ENCODE measurements at places on chromosomes 3 and 15.
A peak's percentile ranks its signal among the peaks of the same experiment; 100 is the strongest.

DNA sequence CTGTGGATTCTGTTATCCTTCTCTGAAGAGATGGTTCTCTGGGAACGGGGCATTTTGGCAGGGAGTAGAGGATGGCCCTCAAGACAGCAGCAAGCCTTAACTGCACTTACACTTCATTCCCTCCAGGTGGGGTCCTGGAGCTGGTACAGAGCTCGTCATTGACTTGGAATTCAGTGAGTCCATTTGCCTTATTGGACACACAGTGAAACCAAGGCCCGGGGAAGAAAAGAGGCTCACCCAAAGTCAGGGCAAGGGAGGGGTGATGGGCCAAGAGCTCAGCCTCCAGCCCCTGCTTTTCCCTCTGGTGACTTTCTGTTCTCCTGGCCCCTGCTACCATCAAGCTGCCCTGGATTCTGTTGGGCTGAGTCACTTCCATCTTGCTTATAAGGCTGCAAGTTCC, 125.6 kb downstream of the ETFA start:
- peak; percentile 49 for DNase-seq

DNA sequence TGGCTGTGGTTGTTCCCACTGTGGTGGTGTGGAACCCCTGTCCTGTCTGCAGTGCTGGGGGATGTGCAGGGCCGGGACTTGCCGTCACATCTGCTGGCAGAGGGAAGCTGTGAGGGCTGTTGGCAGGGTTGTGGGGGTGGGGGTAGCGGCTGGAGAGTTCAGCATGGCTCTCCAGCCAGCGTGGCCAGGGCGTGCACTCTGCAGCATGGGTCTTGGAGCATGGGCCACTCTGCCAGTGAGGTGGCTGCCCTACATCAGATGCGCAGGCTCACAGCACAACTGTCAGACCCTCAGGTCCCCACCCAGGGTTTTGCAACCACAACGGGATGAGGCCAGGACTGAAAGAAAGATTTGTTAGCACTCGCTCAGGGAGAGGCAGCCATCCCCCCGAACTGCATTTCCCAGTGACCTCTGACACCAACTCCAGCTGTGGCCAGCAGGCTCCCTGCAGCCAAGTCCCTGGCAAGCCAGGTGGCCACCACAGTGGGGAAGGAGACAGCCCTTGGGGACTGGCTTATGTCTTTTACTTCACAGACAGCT, 237.7 kb upstream of the LYSMD4 start:
- no peak for DNase-seq

DNA sequence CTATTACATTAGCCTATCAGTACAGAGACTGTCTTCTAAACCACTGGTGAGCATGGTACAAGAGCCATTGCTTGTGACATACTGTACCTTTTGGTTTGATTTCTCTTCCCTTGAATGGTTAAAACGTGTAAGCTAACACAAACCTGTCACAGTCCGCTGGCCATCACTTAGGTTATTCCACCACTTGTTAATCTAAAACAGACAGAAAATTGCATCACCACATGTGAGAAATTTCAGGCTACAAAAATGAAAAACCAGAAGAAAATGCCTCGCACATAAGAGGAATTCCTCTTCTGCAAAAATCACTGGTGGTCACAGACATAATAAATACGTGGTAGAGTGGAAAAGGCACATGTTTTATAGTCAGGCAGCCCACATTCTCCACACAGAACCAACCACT, 22.1 kb downstream of the PARL start:
- peak; percentile 51 for DNase-seq

DNA sequence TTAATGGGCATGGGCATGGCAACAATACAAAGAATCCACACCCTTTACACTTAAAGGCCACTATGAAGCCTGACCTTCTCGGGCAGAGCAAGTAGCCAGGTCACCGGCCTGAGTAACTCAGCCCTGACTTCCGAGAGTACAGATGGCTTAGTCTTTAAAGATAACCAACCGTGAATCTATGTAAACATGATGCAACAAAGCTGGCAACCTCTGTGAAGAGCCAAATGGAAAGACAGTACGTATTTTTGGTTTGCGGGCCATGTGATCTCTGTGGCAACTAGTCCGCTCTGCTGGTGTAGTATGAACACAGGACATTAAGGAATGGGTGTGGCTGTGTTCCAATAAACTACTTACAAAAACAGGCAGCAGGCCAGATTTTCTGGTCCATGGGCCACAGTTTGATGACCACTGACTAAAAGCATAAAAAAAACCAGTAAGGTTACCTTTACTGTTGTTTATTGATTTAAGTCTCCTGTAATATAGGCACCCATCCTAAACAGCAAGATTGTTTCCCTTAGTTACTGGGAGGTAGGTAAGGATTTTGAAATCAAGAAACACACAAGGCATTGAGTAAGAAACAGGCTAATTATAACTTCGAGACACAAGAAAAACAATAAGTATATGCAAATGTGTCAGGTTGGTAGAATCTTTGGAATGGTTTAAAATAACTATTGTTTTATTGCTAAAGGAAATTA, 14.5 kb downstream of the RIOX2 start:
- DNase-seq: no peak

DNA sequence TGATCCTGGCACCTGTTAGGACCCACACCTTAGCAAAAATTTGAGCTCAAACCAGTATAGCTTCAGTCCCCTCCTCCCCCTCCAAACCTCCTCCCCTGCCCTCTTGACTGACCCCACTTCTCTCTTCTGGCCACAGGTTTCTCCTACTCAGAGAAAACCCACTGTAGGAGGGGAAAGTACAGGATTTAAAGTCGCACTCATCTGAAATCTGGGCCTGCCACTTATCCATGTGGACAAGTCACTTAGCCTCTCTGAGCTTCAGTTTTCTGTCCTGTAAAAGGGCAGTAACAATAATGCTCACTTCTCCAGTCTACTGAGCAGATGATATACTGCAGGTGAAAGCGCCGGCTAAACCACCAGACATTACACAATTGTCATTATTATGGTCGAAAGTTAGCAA, 142.7 kb downstream of the MEGF11 start:
- DNase-seq: no peak

GRCh38 chr3:139111392-139112229, 66.9 kb upstream of the PRR23C start:
- DNase-seq: peak; percentile 39

GRCh38 chr3:140931801-140932200, 9.8 kb upstream of the SLC25A36 start:
- no peak for DNase-seq

DNA sequence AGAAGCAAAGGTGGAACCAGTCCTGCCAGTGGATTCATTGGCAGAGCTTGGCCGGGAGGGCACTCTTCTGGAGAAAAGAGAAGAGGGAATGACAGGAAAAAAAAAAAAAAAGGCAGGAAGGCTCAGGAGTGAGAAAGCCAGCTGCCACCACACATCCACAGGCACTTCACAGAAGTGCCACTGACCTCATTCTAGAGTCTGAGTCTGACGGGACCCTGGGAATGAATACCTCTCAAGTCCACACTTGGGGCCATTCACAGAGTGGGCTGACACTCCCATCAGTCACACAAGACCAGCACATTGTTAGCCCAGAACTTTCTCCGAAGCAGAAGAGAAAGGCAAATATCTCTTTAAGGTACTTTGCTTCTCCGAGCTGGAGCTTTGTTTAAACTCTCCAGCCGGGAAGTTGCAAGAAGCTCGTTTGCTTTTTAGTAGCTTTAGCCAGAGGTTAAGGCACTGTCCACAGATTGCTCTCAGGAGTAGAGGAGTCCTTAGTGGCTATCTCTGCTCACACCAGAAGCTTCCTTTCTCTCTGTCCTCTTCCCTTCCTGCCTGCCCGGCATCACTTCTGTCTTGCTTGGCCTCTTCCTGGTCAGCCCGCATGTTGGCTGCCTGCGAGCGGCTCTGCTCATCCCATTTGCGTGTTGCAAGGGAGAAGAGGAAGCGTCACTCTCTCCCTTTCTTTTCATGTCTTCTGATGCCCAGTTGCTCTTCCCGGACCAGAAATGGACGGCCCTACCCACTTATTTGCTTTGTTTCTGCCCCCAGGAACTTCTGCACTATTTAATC, 53.8 kb downstream of the CMTM6 start:
- no peak for DNase-seq

DNA sequence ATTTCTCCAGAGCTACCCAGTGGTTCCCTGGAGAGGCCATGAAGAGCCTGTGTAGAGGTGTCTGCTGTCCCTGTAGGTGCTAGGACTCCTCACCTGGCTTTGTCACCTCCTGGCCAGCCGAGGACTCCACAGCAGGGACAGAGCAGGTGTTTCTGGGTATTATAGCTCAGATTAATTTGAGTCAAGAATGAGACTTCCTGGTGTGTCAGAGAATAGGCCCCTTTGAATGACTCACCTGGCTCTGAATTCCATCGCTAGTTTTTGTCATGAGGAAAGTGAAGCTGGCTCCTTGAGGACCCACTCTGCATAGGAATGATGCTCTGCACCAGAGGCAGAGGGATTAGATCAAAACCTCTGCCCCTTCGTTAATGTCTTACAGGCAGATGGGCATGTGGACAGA, 167.5 kb upstream of the TOPAZ1 start:
- DNase-seq: no peak

GRCh38 chr3:123039178-123039577, 11.6 kb upstream of the SEMA5B start:
- DNase-seq: no peak

GRCh38 chr3:111616417-111617105, 21.4 kb upstream of the ZBED2 start:
- DNase-seq: no peak

- no peak for DNase-seq
These were observed 218.0 kb downstream of the ZBTB20 start for GRCh38 chr3:114928989-114929640.

DNA sequence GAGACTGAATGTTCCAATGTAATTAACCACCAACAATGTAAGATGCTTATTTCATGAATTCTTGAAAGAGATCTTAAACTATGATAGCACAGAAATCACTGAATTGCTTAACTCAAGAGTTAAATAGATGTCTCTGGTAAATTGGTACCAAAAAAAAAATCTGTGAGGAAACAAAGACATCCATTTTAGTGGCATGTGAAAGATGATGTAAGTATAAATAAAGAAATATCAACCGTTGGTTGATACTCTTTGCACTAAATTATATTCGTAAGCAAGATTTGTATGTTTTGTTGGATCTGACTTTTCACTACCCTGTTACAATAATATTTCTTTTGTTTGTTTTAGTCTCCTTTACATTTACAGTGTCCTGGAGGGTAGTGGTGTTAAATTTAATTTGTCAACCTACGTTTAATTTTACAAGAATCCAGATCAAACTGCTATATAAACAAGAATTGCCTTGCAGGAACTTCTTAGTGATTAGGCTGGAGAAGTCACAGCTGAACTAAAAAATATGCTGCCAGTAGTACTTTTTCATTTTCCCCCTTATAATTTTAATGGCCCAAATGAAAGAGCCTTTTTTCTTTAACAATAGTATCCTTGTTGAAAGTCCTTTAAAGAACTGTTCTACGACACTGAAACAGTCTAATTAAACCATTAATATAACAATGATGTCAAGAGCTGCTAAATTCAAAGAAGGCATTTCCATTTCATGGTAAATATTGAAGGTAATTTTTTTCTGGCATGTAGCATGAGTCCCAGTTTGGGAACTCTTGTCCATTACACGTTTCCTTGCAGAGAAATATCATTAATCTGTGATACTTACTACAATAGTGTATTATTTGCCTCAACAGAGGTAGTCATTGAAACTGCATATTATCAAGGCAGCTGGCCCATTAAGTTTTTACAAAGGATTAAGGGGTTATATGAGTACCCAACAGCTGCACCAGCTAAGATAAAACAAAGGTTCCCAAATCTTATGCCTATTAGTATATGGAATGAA, 109.6 kb upstream of the PHLDB2 start:
- no peak for DNase-seq

DNA sequence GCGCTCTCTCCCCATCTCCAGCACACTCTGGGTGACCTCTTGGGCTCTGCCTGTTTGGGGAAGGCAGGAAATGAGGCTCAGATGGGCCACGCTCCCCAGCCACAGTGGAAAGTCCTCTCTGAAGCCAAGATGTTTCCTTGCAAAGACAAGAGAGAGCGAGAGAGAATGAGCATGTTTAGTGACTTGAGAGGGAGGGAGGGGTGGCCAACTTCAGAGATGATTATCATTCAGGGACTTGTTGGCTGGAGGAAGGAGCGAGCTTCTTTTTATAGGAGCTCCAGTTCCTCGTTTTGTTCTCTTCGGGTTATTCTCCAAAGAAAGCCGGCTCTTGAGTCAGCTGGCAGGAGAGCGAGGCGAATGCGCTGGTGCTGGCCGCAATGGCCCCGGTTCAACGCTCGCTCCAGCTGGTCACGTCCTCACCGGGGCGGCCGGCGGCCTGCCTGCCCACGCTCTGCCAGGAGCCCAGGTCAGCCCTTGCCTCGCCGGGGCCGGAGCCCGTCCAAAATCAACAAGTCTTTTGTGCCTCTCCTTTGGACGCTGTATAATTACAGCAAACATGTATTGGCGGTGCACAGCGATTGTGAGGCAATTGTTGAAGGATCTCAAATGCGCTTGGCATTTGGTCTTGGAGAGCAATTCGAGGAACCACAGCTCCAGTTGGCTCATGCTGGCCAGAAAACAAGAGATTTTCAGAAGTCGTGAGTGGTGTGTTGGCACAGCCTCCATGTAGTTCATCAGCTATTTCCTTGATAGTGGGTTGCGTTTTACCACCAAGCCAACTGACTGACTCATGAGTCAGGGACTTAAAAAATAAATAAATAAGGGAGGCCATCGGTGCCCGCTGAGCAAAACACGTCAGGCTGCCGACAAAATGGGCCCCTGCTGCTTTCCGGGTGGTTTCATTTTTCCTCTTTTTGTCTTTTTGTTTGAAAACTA, 288.6 kb downstream of the UACA start:
- DNase-seq: peak; percentile 96

DNA sequence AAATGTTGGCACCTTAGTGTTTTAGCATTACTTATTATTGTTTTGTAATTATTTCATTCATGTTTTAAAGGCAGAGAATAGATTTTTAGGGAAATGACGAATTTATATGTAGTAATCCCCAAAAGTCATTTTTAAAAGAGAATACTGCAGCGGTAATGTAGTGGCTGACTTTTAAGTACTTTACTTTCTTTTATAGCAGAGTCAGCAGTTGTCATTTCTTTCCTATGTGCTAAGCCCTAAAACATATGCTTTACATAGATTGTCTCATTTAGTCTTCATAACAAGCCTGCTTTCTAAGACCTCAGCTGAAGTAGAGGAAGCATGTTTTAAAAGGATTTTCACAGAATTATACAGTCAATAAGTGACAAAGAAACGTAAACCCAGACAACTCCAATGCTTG, 102.1 kb upstream of the PEX5L start:
- no peak for DNase-seq

DNA sequence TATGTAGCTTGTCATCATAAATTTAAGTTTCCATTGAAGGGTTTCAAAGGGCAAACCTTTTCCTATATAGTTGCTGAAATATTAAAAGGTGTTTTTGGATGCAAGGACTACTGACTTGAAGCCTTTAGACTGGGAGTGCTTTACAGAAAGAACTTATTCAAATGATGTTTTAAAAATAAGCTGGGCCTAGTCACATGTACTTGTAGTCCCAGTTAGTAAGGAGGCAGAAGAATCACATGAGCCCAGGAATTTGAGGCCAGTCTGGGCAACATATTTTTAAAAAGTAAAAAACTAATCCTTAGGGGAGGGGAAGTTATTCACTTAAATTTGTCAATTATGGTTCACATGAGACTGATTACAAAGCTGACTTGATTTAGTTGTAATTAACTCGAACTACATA, 65.0 kb downstream of the SMARCC1 start:
- no peak for DNase-seq

GRCh38 chr3:82311901-82312300, 550.5 kb upstream of the GBE1 start:
- no peak for DNase-seq

GRCh38 chr3:143173242-143173641, 53.7 kb downstream of the CHST2 start:
- no peak for DNase-seq

GRCh38 chr15:29528276-29528675, 258.7 kb upstream of the NSMCE3 start:
- no peak for DNase-seq

- no peak for DNase-seq
These were observed 75.0 kb downstream of the MAGEF1 start for GRCh38 chr3:184636741-184637316.

Measured in RCC 7860 (cell line).